Suppressor macrophage (primary cell): ENCODE measurements at places on chromosomes 3 and 15.
A peak's percentile ranks its signal among the peaks of the same experiment; 100 is the strongest.

- DNase-seq = peak; percentile 79
Observed at GRCh38 chr3:99878005-99878404, 60.3 kb downstream of the CMSS1 start.

DNA sequence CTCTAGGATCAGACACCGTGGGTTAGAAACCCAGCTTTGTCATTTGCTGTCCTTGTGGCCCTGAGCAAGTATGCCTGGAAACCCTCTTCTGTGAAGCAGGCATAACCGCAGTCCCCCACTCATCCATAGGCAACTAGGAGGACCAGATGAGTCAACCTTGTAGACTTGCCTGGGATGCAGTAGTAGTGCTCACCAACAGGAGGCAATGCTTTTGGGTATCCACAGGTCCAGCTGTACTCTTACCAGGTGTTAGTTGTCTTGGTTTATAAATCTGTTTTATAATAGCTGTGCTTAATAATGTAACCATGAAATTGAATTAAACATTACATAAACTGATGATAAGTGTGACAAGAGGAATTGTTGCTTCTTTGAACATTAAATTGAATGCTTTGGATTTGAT, 389.3 kb downstream of the IL20RB start:
- no peak for DNase-seq

DNA sequence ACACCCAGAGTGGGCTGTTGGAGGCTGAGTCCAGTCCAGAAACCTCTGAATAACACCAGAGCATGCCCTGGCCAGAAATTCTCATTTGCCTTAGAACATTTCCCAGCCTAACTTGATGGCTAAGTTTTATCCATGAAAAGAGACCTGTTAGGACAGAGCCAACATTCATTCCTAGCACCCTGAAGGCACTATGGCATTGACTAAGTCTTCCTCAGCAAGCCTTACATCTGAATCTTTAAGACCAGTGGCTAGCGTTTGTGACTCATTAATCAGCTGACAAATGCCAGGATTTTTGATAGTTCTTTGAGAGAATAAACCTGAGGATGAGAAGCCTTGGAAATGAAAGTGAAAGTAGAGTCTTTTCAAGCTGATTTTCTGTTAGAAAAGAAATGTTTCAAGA, 1087.1 kb upstream of the ALCAM start:
- no peak for DNase-seq

- no peak for DNase-seq
Observed at GRCh38 chr3:97421565-97421964, 343.0 kb upstream of the ARL6 start.

GRCh38 chr15:66714543-66714981, 12.5 kb downstream of the SMAD6 start:
- DNase-seq = no peak

DNA sequence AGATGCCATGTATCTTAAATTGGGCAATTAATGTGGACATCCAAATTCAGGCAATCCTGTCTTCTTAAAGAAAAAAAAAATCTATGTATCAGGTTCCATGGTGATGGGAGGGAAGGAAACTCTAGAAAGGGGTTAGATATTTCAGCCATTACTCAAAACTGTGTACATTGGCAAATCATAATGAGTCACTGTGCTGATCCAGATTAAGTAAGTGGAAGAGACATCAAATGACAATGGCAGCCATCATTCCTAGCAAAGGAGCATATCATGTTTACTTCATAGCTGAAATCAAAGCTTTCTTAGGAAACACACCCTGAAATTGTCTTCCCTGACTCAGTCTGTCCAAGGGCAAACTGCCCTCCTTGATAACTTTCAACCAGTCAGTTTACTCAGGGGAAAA, 713.3 kb upstream of the GBE1 start:
- no peak for DNase-seq
